ENCODE measurements at places on chromosomes 2 and 18. TPM values are rescaled to one million over a fixed set of nuclear protein-coding genes. Genes with fewer than 3 reads are reported as not detected.

GRCh38 chr2:31467426-31467825 is 52.9 kb upstream of the XDH start:
- no peak for DNase-seq

NEU2 gene
- total RNA-seq: not detected

DNA sequence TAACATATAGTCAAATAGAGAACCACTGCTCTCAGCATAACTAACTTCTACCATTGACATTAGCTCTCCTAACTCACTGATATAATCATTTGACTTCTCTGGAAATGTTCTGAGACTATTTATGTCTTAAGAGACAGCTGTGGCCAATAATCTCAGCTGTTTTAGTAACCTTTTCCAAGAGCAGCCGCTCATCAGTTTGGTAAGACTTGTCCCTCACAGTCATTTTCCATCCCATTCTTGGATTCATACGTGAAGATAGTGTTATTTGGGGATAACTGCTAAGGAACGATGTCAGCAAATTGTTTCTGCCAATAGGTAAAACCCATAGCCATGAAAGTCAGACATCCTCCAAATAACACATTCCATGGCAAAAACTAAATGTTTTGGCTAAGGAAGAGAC is 127.8 kb downstream of the LNPK start:
- DNase-seq: no peak

- DNase-seq: no peak
These were observed 15.4 kb upstream of the FARP2 start for GRCh38 chr2:241340631-241341163.

ANO7 gene
- total RNA-seq: 2.6 TPM

- no peak for DNase-seq
These were observed 11.7 kb downstream of the LIMS2 start for GRCh38 chr2:127663566-127664064.

DNA sequence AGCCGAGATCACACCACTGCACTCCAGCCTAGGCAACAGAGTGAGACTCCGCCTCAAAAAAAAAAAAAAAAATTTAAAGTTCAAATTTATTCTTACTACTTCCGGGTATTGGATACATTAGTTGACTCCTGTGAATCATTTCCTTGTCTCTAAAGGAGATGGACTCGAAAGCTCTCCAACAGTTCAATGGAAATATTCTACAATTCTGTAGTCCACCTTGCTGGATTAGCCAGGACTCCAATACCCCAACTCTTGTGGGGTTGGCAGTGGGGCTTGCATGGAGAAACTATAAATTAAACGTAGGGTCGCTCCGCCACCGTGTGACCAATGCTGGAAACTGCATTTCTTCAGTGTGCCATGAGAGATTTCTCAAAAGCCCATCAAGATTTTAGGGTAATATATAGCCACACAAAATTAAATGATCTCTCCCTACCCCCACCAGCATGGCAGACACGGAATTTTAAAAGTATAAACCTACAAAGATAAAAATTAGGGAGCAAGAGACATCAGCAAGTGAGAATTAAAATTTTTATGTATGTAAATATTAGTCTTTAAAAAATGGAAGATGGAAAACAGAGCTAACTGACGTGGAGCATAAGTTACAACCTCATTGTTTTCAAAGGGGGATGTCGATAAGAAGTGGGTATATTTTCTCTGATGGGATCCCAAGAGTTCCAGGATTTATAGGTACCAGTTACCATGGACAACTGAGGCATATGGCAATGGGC is 27.8 kb upstream of the GAREM2 start:
- peak; percentile 58 for DNase-seq

DNA sequence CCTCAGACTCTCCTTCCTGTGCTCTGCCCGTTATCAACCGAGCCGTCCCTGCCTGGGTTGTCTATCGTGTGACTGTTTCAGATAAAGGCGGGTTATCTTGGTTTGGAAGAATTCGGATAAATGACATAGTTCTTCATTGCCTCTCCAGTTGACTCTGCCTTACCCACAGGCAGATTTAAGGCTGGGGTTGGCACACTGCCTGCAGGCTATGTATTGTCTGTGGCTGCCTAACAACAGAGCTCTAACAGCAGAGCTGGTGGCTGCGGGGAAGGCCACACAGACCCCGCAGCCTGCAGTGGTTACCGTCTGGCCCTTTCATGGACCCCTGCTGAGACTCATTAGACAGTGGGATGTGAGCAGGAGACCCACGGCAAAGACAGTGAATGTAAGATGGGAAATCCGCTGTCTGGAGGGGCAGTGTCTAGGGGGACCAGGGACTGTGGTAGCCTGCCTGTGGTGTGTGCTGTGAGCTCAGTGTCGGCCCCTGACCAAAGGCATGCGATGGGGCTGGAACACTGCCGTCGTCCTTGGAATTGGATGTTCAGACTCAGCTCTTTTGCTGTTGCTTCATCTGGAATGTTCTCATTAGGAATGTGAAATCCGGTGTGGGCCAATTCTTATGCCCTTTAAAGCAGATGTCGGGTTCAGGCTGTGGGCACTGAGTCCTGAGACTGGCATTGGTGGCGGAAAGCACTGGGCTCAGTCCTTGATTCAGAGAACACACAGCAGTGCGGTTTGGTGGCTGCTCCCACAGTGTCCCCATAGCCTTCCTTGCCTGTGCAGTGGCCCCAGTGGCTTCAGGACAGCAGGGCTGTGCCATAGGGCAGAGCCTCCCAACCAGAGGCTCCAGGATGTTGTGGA is 44.5 kb downstream of the SH3RF3 start:
- DNase-seq: peak; percentile 85

DNA sequence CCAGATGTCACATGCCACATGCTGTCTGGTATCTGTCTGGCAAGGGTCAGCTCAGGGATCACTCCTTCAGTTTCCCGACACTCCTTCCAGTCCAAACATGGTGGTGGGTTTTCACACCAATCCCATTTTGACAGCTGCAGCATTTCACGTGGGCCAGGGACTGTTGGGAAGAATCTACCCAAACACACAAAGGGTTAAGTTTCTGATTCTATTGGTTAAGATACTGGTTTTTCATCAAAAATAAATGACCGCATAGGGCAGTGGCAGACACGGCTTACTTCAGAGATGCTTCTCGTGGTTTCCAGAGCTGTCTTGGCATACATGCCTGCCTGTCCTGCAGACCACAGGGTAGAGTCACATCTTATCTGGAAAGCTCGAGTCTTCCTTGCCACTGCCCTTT is 79.7 kb downstream of the PSMG2 start:
- no peak for DNase-seq

DNA sequence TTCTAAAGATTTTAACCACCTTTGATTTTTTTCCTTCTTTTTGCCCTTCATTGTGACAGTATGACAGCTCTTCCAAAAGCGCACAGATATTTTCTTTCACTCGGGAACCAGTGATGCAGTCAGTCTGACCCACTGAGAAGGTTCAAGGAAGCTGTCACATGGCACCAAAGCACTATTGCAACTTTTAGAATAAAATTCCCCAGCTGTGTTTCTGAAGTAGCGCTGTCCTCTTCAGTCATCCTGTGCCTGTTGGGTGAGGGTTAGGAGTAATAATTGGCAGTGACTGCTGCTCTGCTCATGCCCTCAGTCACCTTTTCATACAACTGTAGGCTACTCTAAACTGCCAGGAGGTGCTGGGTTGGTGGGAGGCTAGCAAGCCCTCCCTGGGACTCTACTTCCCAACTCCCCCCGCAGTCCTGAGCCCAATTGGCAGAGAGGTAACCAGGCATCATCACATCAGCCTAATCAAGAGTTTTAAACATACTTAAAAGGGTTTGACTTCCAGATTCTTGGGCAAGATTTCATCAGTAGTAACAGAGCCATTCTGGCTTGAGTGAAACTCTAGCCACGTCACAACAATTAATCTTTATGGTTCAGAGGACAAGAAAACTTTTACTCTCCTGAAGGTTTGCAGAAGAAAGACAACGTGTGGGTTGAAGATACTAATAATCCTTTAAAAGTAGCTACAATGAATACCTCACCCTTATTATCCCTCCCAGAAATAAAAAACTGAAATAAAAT is 473.3 kb downstream of the FBXO15 start:
- no peak for DNase-seq

ACYP2 gene
- 83.1 TPM for total RNA-seq

DNA sequence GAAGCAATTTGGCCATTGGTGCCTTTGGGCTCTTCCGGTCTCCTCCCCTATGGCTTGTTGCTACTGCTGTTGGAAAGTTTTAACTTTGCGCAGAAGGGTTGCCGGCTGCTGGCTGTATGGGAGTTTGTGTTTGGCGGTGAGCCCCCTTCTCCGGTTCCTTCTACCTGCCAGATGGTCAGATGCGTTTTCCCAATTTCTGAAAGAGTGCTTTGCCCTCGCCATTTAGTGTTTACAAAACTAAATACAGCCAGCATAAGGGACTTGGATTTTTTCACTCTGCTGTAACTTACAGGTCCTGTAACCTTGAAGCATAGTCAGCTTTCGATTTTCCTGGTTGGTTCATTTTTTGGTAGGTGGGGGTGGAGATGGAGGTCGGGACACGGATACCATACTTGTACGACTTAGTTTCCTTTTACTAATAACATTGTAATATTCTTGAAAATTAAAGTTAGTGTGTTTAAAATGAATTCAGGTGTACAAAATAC is 604 bp downstream of the COQ10B start:
- DNase-seq: peak; percentile 77

DNA sequence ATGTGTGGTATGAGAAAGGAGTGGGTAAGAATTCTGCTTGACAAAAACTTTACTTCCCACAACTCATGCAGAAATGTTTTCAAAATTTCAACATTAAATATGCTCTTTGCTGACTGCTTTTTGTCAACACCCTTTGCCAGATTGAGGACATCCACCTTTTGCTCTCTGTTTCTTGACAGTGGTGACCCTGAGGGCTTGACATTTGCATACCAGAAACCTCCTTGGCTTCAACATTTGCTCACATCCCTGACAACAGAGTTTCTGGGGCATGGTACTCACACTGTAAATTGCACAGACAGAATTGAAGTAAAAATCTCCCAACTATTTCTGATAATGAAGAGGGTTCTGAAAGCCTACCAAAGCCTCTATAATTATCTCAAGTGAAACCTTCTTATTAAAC is 95.7 kb downstream of the RND3 start:
- DNase-seq: no peak

DNA sequence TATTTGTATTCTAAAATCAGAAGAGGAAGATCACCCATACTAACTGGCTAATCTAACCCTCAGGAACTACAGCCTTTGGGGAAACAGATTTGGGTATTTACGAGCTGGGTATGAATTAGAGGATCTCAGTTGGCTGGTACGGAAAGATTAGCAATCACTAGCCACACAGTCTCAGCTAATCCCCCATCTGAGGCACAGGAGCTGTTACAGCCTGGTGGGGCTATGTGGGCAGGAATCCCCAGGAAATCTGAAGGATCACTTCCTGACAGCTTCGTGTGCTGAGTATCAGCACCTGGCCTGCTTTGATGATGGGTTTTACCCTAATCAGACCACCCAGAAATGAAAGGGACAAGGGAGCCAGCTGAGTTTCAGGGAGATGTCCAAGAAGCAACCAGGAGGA is 206.3 kb downstream of the AFF3 start:
- DNase-seq: no peak

DNA sequence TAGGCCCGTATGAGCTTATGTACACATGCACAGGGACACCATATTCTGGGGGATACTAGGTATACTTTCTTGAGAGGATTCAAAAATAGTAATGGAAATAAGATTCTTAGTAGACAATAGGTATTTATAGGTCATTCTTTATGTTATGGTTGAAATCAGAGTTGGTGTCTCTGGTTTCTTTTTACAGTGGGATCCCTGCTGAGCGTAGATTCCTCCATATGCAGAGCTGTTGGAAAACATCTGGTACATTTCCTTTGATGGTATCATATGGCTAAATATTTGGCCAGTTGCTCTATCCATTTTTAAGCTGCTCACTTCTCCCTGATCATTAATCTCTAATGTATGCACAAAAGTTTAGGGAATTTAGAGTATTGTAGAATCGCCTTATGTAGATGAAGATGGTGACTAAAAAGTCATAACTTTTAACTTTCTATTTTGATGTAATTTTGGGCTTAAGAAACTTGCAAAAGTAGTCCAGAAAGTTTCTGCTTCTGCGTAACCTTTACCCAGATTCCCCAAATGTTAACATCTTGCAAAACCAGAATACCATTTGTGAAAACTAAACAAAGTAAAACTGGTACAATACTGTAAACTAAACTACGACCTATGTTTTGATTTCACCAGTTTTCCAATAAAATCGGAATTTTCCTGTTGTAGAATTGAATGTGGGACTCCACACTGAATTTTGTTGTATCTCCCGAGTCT is 5.4 kb downstream of the ARHGAP28 start:
- no peak for DNase-seq

FLACC1 gene
- total RNA-seq: 7.8 TPM

FBXO11 gene
- total RNA-seq: 33.2 TPM

SKOR2 gene
- not detected for total RNA-seq

GRCh38 chr18:23099621-23100020 is 35.7 kb upstream of the CABLES1 start:
- no peak for DNase-seq

SPHKAP gene
- total RNA-seq: 65.6 TPM

DNA sequence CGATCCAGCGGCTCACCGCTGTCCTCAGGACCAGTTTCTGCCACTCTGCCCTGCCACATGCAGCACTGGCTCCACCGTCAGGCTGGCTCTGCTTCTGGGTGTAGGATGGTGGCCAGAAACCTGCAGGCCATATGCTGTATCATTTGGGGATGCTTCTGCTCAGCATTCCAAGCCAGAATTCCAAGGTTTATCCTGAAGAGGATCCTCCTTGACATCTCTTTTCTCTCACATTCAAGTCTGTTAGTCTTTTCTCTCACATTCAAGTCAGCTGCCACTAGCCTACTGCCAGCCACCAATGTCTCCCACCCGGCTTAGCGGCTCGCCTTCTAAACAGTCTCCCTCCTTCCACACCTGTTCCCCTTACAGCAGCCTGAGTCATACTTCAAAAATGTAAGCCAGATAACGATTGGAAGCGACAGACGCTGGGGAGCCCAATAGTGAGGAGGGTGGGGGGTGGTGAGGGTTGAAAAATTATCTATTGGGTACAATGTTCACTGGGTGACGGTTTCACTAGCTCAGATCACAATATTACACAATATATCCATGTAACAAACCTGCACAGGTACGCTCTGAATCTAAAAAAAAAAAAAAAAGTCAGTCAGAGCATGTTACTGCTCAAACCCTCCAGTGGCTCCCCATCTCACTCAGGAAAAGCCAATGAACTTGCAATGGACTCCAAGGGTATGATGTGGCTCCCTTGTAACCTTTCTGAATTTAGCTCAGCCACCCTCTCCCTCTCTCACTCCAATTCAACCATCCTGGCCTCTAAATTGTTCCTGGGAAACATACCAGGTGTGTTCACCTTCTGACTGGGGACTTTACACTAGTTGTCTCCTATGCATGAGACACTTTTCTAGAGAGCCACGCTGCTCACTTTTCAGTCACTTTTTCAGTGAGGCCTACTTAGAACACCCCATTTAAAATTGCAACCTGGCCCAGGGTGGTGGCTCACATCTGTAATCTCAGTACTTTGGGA is 38.8 kb upstream of the SP3 start:
- peak; percentile 42 for DNase-seq

CNGA3 gene
- total RNA-seq: not detected

GRCh38 chr18:28359176-28359575 is 182.2 kb upstream of the CDH2 start:
- no peak for DNase-seq

- no peak for DNase-seq
These were observed 316.1 kb upstream of the MYT1L start for GRCh38 chr2:2647141-2647541.

GRCh38 chr2:238079874-238080327 is 19.1 kb downstream of the SCLY start:
- DNase-seq: no peak

LYG2 gene
- total RNA-seq: not detected

SKA1 gene
- total RNA-seq: not detected

CREG2 gene
- total RNA-seq: not detected

- no peak for DNase-seq
These were observed 42.0 kb downstream of the WDR33 start for GRCh38 chr2:127768775-127769479.
